ENCODE measurements at places on chromosomes 6 and 20.

DNA sequence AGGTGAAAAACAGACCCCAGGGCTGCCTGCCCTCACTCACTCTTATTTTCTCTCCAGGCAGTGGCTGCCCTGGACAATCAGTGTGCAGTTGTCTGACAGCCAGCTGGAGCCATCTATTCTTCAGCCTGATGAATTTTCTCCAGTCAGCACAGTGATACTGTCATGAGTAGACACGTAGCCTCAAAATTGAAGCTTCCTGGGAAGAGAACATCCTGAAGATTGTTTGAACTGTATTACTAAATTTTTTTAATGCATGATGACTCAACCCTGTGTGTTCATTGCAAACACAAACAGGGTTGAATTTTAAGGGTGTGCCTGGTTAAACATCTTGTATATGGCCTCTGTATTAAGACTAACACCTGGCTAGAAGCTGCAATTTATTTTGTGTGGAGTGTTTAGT is 49.8 kb upstream of the STXBP5 start:
- peak; percentile 95 for DNase-seq

- no peak for DNase-seq
These were observed 34.8 kb upstream of the CD83 start for GRCh38 chr6:14082771-14083170.

GRCh38 chr6:85537055-85537494 is 56.6 kb downstream of the SNX14 start:
- no peak for DNase-seq

DNA sequence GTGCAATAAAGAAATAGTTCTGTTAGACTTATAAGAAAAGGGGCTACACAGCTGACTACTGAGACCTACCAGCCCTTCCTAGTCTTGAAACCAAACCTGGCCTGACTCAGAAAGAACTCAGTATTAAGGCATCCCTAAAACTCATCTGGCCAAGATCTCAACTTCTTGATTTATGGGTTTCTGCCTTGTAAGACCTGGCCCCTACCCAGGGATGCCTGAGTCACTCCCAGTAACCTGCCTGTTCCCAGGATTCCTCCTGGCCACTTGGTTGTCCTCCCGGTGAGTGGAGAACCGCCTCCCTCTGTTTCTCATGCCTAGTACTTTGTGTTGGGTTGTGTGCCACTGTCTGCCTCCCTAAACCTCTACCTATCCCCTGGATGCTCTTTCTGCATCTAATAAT is 189.4 kb upstream of the PREP start:
- DNase-seq, result no peak

GRCh38 chr6:86856937-86857563 is 80.3 kb upstream of the HTR1E start:
- DNase-seq, result peak; percentile 8

DNA sequence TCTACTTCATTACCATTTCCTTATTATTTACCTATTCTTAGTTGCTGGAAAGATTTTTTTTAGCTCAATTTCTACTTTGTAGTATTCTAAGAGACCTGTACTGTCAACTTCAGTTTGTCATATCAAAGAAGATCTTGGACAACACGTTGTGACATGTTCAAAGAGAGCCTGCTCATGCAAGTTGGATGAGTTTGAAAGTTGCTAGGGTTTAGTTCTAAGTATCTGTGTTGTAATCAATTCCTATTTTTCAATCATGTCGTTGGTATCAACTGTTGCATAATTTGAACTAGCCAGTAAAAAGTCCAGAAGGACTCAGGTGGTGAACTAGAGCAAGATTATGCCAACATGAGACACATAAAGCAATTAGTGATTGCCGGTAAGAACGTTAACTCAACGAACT is 30.2 kb downstream of the PKIB start:
- no peak for DNase-seq

DNA sequence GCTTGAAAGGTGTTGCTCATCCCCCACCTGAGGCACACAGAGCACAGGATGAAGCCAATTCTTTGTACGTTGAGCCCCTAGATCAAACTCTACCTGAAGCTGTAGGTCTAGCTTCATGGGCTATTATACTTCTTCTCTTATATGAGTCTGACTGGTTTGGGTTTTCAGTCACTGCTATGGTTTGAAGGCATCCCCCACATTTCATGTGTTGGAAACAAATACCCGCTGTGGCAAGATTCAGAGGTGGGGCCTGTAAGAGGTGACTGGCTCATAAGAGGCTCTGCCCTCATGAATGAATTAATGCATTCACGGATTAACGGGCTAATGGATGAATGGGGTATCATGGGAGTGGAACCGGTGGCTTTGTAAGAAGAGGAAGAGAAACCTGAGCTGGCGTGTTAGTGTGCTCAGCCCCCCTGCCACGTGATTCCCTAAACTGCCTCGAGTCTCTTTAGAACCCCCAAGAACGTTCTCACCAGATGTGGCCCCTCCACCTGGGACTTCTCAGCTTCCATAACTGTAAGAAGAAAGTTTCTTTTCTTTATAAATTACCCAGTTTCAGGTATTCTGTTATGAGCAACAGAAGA is 39.2 kb downstream of the PREX1 start:
- no peak for DNase-seq

- DNase-seq, result no peak
These were observed 22.4 kb upstream of the TASP1 start for GRCh38 chr20:13661070-13661685.

DNA sequence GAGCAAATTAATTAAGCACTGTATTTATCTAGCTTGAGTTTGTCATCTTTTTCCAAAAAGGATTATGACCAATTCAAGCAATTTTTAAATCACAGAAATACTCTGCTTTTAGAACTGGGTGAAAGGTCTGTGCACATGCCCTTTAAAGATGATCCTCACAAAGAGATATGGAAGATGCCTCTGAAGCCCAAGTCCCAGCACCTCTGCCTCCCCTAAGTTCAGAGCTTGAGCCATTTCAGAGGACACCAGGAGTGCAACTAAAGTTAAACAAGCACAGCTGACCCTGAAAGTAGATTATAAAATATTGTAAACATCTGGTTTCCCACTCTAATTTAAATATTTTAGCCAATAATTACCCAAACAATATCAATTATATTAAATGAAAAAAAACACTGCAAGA is 139.5 kb upstream of the BEND6 start:
- DNase-seq, result no peak

DNA sequence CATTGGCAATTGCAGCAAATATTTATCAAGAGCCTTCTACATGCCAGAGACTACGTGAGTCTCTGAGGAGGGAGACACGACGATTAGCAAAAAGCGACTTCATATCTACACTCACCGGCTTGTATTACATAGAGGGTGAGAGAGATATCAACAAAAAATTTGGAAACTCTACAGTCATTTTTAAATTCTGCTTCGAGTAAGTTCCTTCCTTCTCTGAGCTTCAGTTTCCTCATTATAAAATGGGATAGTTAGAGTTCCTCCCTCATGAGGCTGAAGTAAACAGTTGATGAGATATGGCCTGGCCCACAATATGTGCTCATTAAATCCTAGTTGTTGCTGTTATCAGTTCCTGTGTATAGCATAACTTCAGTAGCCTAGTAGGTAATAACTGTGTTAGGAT is 64.1 kb upstream of the SIRPA start:
- no peak for DNase-seq

DNA sequence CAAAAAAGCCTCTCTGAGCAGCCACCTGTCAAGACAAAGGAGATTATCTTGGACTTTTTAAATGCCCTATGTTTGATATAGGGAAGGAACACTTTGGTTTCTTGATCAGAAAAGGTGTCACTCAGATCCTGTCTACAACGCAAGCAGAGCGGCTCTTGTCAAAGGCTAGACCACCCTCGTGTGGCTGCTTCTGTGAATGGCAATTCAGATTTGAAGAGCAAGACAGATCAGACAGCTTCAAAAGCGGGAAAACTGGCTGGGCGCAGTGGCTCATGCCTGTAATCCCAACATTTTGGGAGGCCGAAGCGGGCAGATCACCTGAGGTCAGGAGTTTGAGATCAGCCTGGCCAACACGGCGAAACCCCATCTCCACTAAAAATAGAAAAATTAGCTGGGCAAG is 10.1 kb upstream of the NXT1 start:
- DNase-seq, result peak; percentile 70

DNA sequence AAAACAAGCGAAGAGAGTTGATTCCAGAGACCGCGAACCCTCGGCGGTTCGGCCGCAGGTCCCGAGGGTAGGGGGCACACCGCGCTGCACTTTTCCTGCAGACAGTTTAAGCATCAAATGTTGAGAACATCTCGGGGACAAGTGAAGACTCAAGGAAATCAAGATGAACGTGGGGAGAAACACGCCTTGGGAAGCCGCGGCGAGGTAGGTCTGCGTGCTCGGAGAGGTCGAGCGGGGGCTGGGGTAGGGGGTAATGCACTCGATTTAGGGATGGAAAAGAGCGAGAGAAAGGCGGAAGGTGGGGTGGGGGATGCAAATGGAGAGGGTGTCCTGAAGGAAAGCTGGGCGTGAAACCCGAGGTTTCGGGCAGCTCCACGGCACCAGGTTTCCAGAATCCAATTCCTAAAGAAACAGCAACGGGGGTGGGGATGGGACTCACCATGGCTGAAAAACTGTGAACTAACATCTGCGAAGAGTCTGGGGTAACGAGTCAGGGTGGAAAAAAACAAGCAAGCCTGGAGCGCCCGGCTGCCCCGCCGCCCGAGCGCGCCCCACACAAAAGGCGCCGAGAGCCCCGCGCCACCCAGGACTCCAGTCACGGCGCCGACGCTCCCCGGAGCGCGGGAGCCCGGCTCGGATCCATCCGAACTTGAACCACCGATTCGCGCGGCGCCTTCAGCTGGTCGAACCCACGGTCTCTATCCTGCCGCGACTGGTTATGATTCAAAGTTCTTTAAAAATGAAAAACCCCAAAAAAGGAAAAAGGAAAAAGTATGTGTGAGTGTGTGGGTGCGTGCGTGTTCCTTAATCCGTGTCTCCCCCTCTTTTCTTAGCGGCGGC is 3.5 kb downstream of the TFAP2A start:
- peak; percentile 45 for DNase-seq

GRCh38 chr6:81792826-81793225 is 40.3 kb upstream of the TENT5A start:
- peak; percentile 24 for DNase-seq

GRCh38 chr6:36337814-36338213 is 1.1 kb upstream of the BNIP5 start:
- DNase-seq, result no peak

DNA sequence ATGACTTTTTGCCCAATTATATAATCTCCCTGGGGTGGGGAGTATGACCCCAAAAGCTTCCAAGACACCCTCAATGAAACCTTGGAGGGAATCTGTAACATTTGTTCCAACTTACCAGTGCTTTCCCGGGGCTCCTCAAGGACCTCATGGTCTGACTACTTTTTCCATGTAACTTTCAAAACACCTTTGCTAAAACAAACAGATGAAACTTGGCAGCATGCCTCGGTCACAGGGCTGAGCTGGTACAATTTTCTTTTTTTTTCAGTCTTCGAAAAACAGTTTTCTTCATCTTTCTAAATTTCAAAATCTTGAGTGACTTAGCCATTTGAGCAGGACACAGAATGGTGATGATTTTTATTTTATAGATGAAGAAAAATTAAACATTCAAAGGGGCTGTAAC is 241.2 kb downstream of the BMP7 start:
- no peak for DNase-seq

GRCh38 chr6:52577778-52578463 is 1.1 kb upstream of the TRAM2 start:
- no peak for DNase-seq

- DNase-seq, result no peak
These were observed 3.5 kb downstream of the AKIRIN2 start for GRCh38 chr6:87698547-87699006.

- DNase-seq, result no peak
These were observed 2.7 kb downstream of the CST9L start for GRCh38 chr20:23565503-23566045.

- DNase-seq, result no peak
These were observed 99.8 kb downstream of the SMOC2 start for GRCh38 chr6:168540713-168541291.

GRCh38 chr6:77292564-77293546 is 170.4 kb downstream of the HTR1B start:
- DNase-seq, result no peak

GRCh38 chr20:51199920-51200319 is 177.0 kb upstream of the KCNG1 start:
- DNase-seq, result no peak

DNA sequence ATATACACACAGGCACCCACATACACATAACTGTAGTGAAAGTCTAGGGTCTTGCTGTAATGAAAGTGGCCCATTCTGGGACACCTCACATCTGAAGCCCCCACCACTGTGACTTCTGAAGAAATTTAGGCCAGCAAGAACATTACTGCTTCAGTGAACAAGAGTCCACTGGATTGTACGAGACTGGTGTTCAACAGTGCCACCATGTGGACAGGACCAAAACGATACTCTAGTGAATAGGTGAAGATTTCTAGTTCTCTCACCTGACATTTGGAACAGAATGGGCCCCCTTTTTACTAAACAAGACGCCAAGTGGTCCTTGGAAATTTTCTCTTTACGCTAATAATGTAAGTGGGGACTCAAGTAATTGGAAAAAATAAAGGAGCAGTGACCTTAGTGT is 156.9 kb downstream of the MAFB start:
- no peak for DNase-seq

DNA sequence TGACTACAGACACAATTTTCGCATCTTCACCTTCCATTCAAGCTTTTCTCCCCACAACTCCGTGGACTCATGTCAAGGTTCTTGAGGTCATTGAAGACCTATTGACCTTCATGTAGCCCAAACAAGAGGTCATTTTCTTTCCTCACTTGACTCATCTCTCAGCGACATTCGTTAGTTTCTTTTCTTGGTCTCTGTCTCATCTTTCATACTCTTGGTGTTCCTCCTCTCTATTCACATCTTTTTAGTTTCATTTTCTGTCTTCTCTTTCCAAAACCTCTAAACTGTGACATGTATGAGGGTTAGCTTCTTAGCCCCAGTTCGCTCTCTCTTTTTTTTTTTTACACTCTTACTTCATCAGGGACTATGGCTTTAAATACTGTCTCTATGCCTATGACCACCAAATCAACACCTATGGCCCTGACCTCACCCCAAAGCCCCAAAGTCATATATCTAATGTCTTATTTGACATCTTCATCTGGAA is 128.6 kb upstream of the BACH2 start:
- no peak for DNase-seq

DNA sequence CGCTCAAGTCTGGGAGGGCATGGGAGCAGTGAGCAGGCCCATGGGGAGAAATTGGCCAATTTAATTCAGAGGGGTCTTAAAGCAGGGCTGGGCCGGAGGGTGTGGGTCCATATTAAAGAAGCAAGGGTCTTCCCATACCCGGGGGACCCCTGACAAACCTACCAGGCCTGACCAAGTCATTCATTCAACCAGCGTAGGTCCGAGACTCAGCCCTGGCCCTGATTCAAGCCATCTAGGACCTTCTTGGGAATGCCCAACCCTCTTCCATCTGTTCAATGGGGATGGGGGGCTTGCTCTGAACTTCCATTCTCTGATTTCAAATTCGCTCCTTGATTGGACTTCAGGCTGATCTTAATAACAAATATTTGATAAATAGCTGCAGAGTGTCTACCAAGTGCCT is 7.3 kb downstream of the ADIG start:
- DNase-seq, result no peak

- no peak for DNase-seq
These were observed 2.2 kb upstream of the PPDPF start for GRCh38 chr20:63518351-63518861.

- no peak for DNase-seq
These were observed 20.7 kb downstream of the ABHD12 start for GRCh38 chr20:25369971-25370370.
